Stimulated activated CD4-positive, alpha-beta T cell treated with anti-CD3 and anti-CD28 coated beads, TNF-alpha, amount 100 ng/mL, for 48 hours (primary cell): ENCODE measurements at places on chromosomes 1 and 21.

DNA sequence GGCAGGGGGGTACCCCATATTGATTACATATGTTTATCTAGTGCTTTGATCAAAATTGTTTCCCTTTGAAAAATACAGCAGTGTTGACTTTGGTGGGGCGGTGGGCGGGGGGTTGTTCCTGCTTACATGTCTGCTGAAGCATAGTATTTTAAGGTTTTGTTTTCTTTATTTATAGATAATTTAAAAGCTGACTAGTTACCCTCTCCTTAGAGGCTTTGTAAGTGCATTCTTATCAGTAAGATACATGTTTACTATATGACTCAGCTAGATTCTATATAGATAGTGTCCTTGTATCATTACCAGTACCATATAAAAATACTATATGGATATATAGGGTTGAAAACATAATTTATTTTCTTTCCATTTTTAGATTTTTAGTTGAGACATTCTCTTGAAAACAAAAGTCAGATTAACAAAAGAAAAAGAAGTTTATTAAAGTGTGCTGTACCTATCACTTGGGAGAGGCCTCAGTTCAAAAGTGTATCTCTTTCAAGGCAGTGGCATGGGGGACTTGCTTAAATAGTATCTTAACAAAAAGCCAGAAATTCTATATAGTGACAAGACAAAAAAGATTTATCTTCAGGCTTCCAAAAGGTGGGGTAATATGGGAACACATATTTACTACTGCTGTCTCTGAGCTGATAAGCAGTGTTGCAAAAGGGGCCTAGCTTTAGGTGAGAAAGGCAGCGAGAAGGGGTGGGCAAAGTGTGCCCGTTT is 79.0 kb downstream of the HS2ST1 start:
- no peak for DNase-seq

GRCh38 chr1:184953600-184954219 is 20.6 kb downstream of the NIBAN1 start:
- no peak for DNase-seq

DNA sequence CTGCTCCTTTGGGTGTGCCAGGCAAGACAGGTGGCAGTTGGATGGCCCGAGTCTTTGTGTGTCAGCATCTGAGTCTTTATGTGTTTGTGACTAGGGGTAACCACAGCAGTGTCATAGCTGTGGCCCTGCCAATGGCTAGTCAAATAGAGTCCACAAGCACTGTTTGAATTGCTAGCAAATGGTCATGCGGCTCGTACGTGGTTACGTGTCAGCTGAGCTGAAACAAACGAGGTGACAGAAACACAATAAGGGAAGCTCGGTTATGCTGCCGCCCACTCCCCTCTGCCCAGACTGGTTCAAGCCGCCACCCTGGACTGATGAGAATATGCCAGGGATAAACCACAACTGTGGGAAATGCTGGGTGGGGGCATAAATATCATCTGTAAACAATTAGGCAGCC is 174.3 kb upstream of the LMO4 start:
- no peak for DNase-seq

DNA sequence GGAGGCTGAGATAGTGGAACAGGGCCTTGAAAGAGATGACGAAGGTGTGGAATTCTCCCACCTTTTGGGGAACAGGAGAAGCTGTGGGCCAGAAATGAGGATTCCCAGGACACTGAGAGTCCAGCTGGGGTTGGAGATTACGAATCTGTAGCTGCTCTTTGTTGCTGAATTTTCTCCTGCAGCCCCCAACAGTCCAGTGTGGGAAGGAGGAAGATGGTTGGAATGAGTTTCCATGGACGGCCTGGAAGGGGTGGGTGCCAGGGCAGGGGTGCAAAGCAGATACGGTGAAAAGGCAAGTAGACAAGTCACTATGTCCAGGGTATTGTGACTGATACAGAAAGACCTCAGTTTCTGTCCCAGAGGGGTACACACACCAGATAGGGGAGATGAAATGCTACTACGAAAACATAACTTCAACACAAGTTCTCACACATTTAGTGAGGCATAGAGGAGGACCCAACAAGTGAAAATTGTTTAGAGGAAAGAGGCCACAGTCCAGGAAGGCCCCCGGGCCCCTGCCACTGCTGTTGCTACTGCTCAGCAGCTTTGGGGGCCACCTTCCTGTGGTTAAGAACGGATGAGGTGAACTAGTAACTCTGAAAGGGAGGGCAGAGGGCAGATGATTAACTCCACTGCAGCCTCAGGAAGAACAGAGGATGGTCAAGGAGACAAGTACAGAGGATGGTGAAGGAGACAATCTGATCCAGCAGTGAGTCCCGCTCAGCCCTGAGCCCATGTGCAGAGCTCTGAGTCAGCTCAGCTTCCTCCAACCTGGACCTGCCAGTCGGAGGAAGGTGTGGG is 7.3 kb downstream of the CD244 start:
- DNase-seq, result no peak

DNA sequence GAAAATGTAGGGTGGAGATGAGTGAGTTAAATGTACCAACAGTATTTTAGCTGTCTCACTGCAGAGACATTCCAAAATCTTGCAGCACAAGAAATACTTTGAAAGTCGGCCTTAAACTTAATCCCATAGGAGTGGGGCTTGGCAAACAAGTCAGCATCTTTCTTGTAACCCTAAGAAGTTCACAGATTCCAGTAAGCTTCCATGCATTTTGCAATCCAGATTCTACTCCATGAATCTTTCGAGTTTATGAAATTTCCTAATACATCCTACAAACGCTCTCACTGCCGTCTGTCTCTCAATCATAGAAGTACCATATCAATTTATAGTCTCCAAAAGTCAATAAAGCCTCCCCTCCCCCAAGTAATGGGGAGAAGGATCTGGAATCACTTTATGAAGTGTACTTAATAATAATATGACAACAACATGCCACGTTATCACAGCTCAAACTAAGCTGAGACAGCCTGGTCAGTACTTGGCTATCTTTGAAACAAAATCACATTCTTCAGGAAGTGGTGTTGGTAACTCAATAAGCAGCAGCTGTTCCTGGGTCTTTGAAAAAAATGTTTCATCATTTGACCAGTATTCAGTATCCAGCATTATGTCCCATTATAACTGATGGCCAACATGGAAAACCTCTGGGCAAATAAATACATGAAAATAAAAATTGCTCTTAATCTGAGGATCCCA is 317.4 kb upstream of the RUNX1 start:
- no peak for DNase-seq

- DNase-seq, result no peak
Measured at GRCh38 chr1:48109390-48110013, 112.3 kb upstream of the TRABD2B start.

GRCh38 chr1:85991261-85991660 is 165.3 kb downstream of the COL24A1 start:
- no peak for DNase-seq

- DNase-seq, result no peak
Measured at GRCh38 chr1:163826500-163826899, 504.7 kb downstream of the NUF2 start.

- DNase-seq, result no peak
Measured at GRCh38 chr1:201614262-201615015, 75.5 kb downstream of the NAV1 start.

GRCh38 chr21:34141373-34141772 is 68.0 kb downstream of the MRPS6 start:
- no peak for DNase-seq

- no peak for DNase-seq
Measured at GRCh38 chr1:42157667-42158066, 4.5 kb downstream of the GUCA2B start.
